Fibroblast of the aortic adventitia (primary cell): ENCODE measurements at places on chromosomes 5 and 9.
A peak's percentile ranks its signal among the peaks of the same experiment; 100 is the strongest.

- DNase-seq = peak; percentile 55
Observed at GRCh38 chr5:107389130-107389774, 281.5 kb downstream of the EFNA5 start.

DNA sequence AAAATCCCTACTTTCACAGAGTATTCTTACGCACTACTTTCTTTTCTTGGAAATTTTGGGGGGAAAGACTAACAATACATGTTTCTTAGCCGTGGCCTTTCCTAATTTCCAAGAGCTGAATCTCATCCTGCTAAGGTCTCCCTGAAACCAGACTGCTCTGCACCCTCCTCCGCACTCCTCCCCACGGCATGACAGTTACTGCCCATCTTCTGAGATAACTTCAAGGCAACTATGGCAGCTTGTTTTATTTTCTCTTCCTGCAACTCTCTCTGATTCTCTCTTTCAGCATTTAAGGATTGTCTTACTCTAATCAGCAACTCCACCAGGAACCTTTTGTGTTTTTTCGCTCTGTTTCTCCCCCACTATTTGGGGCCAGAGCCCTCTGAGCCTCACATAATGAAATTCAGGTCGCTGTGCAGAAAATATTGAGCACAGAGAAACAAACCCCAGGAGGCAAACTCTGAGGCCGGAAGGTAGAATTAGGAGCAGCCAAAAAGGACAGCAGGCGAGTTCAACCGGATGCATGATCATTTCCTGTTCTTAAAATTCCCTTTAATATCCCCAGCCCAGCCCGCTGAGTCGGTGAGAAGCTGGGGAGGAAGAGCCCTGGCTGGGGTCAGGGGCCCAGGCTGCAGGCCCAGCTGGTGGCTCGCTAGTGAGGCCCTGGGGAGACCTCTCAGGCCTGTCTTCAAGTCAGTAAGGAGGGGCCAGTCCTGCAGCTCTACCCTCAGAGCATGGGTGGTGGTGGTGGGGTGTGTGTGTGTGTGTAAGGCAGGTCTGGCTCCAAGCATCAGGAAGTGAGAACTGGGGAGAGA, 213.6 kb upstream of the S1PR3 start:
- peak; percentile 60 for DNase-seq

DNA sequence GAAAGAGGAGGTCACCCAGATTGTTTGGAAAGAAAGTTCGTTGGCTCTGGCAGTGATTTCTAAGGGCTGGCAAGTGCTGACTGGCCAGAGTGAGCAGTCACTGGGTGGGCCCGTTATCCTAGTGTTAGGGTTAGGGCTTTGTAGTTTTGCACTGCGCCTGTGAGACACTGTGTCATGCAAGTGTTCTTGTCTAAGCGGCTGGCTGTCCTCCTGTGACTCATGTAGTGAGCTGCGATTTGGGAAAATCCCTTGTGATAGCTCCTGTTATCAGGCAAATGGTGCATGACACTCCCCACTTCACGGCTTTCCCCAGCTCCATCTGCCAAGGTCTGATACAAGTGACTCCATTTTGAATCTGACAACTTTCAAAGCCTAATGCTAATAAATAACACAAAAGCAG, 526.0 kb upstream of the ADAMTS16 start:
- DNase-seq = peak; percentile 2

- DNase-seq = no peak
Observed at GRCh38 chr5:55188656-55189540, 15.9 kb upstream of the CDC20B start.

DNA sequence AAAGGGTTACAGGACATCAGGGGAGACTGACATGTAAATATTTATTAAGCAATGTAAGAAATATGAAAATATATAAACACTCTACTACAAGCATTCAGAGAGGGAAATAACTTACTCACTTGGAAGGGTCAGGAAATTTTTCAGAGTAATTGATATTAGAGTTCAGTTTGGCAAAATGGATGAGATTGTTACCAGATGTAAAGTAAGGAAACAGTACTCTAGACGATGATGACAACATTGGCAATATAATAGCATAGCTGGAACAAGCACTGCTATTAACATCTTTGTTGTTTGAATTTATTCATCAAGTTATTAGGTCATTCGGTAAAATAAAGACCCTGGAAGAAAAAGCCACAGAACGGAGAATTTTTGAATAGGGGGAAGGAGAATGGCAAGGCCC, 49.1 kb downstream of the GNA14 start:
- peak; percentile 40 for DNase-seq

DNA sequence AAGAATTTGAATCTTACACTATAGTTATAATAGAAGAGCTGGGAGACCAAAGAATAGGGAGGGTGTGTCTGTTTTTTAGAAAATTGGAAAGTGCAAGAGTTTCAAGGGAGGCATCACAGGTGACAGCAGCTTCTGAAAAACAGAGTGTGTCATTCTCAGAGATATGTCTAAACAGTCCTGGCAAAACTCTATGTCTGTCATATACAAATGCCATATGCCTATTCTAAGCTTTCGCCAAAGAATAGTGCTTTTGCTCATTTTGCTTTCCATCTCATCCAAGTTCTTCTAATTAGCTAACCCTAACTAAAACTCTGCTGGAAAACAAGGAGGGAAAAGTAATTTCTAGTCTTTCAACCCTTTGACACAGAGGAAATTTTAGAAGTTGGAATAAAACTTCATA, 388.0 kb upstream of the TYRP1 start:
- no peak for DNase-seq
